A549 treated with GW870086 at 1 μM for 4 hours (cell line): ENCODE measurements at places on chromosomes 7 and 10. TPM values are rescaled to one million over a fixed set of nuclear protein-coding genes. Genes with fewer than 3 reads are reported as not detected.

The UCN3 gene
- total RNA-seq = not detected in 5 replicates

The TUBAL3 gene
- 0.19 to 0.50 TPM (median 0.27 TPM) in 5 replicates for total RNA-seq

The VIPR2 gene
- 0.03 TPM in 1 of 5 replicates, not detected in the others for total RNA-seq

The SLC26A4 gene
- total RNA-seq = 0.05 to 0.32 TPM (median 0.18 TPM) in 4 of 5 replicates, not detected in the other

The PLAC9 gene
- total RNA-seq = 0.38 TPM in 1 of 5 replicates, not detected in the others

The SPDYE2B gene
- not detected in 5 replicates for total RNA-seq

The IKZF1 gene
- not detected in 5 replicates for total RNA-seq

The C10orf71 gene
- total RNA-seq = not detected in 5 replicates

The HOXA6 gene
- total RNA-seq = 0.83 to 2.2 TPM (median 1.5 TPM) in 5 replicates

The MALSU1 gene
- total RNA-seq = 74.8 to 98.5 TPM (median 95.0 TPM) in 5 replicates

The RASSF4 gene
- 1.6 to 2.8 TPM (median 1.9 TPM) in 5 replicates for total RNA-seq

The JAKMIP3 gene
- total RNA-seq = 1.00 to 1.4 TPM (median 1.1 TPM) in 5 replicates

The SHH gene
- 0.48 to 0.96 TPM (median 0.74 TPM) in 5 replicates for total RNA-seq

The NUTM2B gene
- total RNA-seq = 0.16 to 0.69 TPM (median 0.34 TPM) in 5 replicates

The AKR1C4 gene
- 0.10 to 0.32 TPM (median 0.24 TPM) in 5 replicates for total RNA-seq

The PLEKHA8 gene
- 4.9 to 6.1 TPM (median 5.4 TPM) in 5 replicates for total RNA-seq

The HOXA1 gene
- total RNA-seq = 2.2 to 3.9 TPM (median 3.3 TPM) in 5 replicates

The ACHE gene
- 2.2 to 3.0 TPM (median 2.8 TPM) in 5 replicates for total RNA-seq

The ABLIM1 gene
- 30.3 to 39.6 TPM (median 38.2 TPM) in 5 replicates for total RNA-seq

The CFTR gene
- not detected in 5 replicates for total RNA-seq

The HHEX gene
- 12.0 to 13.9 TPM (median 12.4 TPM) in 5 replicates for total RNA-seq

The TMEM139 gene
- total RNA-seq = 0.69 to 1.9 TPM (median 1.2 TPM) in 5 replicates

The TDRD1 gene
- total RNA-seq = not detected in 5 replicates

The TRDMT1 gene
- total RNA-seq = 1.9 to 4.1 TPM (median 2.9 TPM) in 5 replicates

The VENTX gene
- 0.05 TPM in 1 of 5 replicates, not detected in the others for total RNA-seq

The NRP1 gene
- total RNA-seq = 67.9 to 94.2 TPM (median 79.5 TPM) in 5 replicates

The PTF1A gene
- not detected in 5 replicates for total RNA-seq

The HNRNPH3 gene
- 173 to 240 TPM (median 176 TPM) in 5 replicates for total RNA-seq

The CACNA2D1 gene
- 4.4 to 10.4 TPM (median 7.6 TPM) in 5 replicates for total RNA-seq

The IDI1 gene
- 25.6 to 33.0 TPM (median 29.8 TPM) in 5 replicates for total RNA-seq

The ARMH3 gene
- total RNA-seq = 10.0 to 12.2 TPM (median 11.1 TPM) in 5 replicates

The TEX36 gene
- not detected in 5 replicates for total RNA-seq

The ZMIZ2 gene
- total RNA-seq = 24.8 to 32.9 TPM (median 31.7 TPM) in 5 replicates

The NEUROD6 gene
- total RNA-seq = not detected in 5 replicates

The ASAH2 gene
- total RNA-seq = 0.38 to 5.0 TPM (median 2.9 TPM) in 5 replicates

The GDF10 gene
- 0.06 to 0.22 TPM (median 0.07 TPM) in 4 of 5 replicates, not detected in the other for total RNA-seq

The RELN gene
- 0.01 to 0.21 TPM (median 0.02 TPM) in 3 of 5 replicates, not detected in the others for total RNA-seq

The ZNF25 gene
- 1.1 to 1.9 TPM (median 1.7 TPM) in 5 replicates for total RNA-seq

The MSS51 gene
- 0.23 to 0.44 TPM (median 0.39 TPM) in 5 replicates for total RNA-seq

The NPTX2 gene
- 0.10 to 0.27 TPM (median 0.13 TPM) in 5 replicates for total RNA-seq

The PRSS2 gene
- total RNA-seq = not detected in 5 replicates

The ALOX5 gene
- total RNA-seq = 0.17 to 0.56 TPM (median 0.31 TPM) in 5 replicates

The SEMA3A gene
- 3.5 to 5.8 TPM (median 5.1 TPM) in 5 replicates for total RNA-seq

The MYL7 gene
- total RNA-seq = not detected in 5 replicates
